ENCODE measurements at places on chromosomes 7 and 10.

- no peak for DNase-seq
Measured at GRCh38 chr7:16207321-16207720, 214.0 kb downstream of the CRPPA start.

- peak; percentile 18 for DNase-seq
Measured at GRCh38 chr7:3730276-3730675, 429.2 kb downstream of the SDK1 start.

DNA sequence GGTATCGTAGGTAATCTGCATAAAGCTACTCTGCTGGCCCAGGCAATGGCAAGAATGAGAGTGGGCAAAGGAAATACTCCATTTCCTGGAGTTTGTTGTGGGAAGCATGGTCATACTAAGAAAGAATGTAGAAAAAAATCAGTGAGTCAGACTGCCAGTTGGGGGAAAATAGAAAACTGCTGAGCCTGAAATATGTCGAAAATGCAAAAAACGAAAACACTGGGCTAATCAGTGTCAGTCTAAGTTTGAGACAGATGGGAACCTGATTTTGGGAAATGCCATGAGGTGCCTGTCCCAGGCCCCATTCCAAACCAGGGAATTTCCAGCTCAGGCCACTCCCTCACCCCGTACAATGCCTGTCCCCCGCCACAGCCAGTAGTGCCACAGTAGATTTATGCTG is 150.0 kb downstream of the ZNF33B start:
- DNase-seq = peak; percentile 64

- DNase-seq = peak; percentile 49
Measured at GRCh38 chr10:132574783-132575319, 37.3 kb downstream of the INPP5A start.

DNA sequence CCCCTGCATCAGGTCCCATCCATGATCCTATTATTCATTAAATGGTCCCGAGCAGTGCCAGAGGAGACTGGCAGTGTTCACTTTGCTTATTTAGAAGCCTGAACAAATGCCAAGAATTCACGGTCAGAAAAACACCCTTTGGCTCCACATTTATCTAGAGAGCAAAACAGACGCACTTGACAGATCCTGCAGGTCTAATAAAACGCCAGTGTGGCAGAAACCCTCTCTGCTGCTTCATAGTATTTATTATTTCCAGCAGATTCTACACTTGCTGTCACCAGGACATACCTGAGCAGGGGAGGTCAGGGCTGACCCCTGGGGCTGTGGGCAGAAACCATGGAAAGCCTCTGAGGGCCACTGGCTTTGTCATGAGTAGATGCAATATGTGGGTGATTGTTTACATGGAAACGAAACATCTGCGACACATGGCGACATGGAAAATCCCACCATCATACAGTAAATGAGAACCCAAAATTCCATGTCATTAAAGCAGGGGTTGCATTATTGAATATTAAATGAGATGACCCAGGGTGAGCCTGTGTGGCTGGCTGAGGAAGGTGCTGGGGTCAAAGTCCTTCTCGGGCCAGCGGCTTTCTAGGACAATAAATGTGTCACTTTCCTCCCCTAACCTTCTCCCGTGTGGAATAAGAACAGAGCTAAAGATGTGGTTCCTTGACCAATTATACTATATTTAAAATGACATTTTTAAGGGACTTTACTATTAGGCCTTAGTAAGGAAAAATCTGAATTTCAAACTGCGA is 205.9 kb upstream of the SVIL start:
- no peak for DNase-seq

DNA sequence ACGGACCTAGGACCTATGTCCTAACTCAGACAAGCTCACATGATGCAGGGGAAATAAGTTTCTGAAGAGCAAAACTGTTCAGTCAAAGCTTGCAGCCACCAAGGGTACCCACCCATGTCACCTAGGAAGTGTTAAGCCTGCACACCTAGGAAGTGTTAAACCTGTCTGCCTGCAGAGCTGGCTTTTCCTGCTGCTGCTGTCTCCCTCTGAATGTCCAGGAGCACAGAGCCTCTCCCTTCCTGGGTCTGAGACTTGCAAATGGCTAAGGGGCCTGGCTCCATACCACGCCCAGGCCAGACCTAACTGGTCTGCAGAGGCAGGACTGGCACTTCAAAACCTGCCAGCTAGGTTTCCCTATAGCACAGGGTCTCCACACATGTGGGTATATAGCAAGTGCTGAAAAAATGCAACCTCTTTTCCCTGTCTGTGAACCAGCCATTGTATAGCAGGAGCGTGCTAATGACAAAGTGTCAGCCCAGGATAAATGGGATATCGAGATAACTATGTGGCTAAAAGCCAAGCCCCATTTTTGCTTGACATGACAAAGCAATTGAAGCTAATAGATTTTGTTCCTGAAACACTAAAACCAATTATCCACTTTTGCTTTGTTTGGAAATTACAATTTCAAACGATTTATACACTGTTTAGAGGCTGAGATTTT is 1.5 kb downstream of the GDF2 start:
- no peak for DNase-seq

DNA sequence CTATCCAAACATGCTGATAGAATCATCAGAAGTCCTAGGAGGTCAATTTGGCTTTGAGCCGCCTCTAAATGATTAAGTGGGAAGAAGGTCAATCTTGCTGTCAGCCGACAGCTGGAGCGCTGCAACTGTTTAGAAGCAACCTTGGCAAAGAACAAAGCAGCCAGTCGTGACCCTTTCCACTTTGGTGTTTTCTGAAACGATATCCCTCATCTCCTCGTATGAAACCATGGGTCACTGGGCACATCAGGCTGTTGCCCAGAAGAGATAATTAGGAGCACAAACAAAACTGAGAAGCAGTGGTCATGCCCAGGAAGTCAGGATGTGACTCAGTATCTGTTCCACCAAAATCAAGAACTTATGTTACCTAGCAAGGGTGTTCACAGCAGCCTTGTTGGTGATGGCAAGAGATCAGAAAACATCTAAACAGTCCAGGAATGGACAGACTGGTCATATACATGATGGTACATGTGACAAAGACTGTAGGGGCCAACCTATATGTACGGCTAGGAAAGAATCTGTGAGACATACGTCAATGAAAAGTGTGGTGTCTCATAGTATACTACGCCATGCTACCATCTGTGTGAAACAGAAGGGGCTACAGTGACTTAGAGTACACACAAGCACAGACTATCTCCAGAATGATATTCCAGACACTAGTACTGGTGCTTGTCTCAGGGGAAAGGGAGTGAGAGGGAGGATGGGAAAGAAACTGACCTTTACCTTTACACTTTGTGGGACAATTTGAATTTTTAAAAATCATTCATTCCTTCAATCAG is 22.4 kb downstream of the STN1 start:
- DNase-seq = peak; percentile 51

GRCh38 chr10:68124718-68125117 is 15.4 kb downstream of the MYPN start:
- DNase-seq = no peak

DNA sequence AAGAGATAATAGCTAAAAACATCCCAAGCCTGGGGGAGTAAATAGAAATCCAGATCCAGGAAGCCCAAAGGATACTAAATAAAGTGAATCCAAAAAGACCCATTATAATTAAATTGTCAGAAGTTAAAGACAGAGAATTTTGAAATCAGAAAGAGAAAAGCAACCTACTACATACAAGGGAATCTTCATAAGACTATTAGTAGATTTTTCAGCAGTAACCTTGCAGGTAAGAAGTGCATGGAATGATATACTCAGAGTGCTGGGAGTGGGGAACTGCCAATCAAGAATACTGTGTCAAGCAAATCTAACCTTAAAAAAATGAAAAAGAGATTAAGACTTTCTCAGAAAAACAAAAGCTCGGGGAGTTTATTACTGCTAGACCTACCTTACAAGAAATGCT is 13.2 kb upstream of the GIMAP1 start:
- DNase-seq = no peak

DNA sequence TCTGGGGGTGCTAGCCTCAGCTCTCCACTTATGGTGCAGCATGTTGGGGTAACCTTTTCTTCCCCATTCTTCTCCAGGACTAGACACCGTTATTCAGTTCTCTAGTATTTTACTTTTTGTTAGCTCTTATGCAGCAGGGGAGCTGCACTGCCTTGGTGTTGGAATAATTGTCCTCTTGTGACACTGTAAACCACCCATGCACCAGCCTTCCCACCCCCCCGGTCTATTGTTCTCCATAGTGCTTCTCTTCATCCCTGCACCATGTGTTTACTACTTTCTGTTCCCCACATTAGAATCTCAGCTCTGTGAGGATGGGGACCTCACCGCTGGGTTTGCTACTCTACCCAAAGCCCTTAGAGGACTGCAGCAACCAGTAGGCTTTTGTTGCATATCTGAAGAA is 230.7 kb downstream of the RPS24 start:
- DNase-seq = no peak

GRCh38 chr10:119199231-119199992 is 8.0 kb upstream of the GRK5 start:
- peak; percentile 93 for DNase-seq

DNA sequence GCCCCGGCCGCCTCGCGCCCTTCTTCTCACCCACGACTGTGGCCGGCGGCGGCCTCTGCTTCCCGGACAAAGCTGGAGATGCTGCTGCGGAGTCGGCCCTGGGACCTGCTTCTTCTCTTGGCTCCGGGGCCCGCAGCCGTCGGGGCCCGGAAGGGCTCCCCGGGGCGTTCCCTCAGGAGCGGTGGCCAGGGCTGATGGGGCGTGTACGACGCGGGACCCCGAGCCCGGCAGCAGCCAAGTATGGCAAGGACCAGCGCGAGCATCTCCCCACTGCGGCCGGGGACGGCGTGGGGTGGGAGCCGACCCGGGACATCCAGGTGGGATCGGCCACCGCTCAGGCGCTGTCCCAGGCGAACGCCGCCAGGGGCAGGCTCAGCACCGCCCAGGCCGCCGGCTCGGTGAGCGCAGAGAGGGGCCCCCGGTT is 27.6 kb upstream of the BMS1 start:
- DNase-seq = no peak

GRCh38 chr10:12783293-12783692 is 218.2 kb downstream of the CCDC3 start:
- DNase-seq = no peak

DNA sequence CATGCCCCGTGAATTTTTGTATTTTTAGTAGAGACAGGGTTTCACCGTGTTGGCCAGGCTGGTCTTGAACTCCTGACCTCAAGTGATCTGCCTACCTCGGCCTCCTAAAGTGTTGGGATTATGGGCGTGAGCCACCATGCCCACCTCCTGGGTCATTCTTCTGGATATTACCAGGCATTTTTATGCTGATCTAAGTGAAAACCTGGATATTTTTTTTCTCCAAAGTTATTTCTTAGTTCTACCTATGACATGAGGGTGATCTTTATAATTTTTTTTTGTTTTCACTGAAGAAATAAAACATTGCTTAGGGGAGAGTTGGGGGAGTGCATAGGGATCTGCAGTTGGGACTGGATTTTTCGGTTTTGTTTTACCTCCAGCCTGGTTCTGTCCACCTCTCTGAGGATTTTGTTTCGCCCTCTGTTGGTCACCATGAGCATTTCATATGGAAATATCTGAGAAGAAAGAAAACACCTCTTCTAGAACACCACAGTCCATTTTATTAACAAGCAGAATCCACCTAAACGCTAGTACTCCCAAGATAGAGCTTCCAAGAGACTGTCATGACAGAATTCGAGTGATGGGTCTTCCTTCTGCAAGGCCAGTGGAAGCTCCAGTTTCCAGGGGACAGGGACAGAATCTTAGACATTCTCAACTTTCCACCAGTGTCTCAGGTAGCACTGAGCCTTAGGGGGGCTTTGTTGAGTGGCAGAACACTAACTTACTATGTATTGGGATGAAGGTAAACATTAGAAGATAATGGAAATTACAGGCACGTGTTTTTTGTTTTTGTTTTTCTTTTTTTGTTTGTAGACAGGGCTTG is 33.4 kb upstream of the AFAP1L2 start:
- DNase-seq = peak; percentile 46
